Astrocyte of the spinal cord (primary cell): ENCODE measurements at places on chromosomes 12 and 14.

DNA sequence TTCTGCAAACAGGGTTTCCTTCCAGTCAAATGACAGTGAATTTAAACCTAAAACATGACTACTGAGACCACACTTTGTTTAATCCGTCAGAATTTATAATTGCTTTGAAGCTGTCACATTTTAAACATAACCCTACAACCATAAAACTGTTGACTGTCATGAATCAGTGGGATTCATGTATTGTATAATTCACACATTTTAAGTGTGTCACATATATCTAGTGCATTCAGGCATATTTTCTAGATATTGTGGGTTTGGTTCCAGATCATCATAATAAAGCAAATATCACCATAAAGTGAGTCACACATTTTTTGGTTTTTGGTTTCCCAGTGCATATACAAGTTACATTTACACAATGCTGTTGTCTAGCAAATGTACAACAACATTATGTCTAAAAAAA lies 304.4 kb downstream of the TMEM132D start:
- DNase-seq = no peak

- DNase-seq = no peak
Observed at GRCh38 chr12:110581931-110582275, 1.2 kb downstream of the PPTC7 start.

- DNase-seq = no peak
Observed at GRCh38 chr12:123576611-123577010, 7.7 kb upstream of the TMED2 start.

GRCh38 chr12:124576061-124576650 lies 8.7 kb upstream of the NCOR2 start:
- no peak for DNase-seq

- DNase-seq = no peak
Observed at GRCh38 chr12:10374624-10375018, 15.2 kb downstream of the KLRK1 start.

DNA sequence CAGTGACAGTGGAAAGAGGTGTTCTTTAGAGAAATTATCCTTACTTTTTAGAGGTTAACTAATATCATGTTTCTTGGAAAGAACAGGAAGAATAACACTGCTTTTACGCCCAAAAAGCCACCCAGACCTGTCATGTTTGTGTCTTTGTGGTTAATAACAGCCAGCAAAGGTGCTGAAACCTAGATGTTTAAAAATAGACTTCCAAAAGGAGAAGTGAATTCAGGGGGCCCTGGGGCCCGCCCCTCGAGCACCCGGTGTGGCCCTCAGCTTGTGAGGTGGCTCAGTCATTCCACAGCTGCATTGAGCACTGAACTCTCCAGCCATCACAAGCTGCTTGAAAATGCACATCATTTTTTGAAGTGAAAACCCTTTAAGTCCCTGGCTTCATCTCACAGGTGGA lies 20.8 kb upstream of the AMN start:
- no peak for DNase-seq

DNA sequence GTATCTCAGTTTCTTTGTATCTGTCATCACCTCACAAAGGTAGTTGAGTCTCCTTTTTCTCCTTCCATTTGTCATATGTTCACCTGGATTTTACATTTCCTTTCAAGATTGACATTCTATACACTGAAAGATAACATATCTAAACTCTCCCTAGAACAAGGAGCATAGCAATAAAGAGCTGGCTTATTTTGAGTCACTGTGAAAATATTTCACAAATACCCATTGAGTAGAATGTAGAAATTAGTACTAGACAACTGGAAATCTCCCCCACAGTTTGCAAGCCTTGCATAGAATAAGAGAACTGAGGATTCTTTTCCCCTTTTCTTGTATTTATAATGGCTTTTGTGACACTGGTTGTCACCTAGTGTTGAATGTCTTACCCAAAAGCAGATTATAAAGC lies 111.2 kb downstream of the KICS2 start:
- no peak for DNase-seq

DNA sequence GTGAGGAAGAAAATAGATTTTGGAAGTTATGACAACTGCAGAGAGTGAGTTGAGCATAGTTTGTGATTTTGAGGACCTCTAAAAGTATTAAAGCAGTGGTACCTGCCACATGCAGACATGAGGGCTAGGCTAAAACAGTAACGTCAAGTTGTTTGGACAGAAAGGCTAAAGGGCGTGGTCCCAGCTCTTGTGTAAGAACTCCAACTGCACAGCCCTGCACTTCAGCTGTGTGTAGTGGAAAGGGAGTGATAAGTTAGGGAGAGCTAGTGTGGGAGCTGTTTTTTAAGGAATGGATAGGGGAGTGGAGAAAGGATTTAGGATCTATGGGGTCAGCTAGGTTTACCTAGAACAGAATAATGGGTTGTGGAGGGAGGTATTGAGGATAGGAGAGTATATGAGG lies 39.5 kb downstream of the TESPA1 start:
- DNase-seq = no peak

DNA sequence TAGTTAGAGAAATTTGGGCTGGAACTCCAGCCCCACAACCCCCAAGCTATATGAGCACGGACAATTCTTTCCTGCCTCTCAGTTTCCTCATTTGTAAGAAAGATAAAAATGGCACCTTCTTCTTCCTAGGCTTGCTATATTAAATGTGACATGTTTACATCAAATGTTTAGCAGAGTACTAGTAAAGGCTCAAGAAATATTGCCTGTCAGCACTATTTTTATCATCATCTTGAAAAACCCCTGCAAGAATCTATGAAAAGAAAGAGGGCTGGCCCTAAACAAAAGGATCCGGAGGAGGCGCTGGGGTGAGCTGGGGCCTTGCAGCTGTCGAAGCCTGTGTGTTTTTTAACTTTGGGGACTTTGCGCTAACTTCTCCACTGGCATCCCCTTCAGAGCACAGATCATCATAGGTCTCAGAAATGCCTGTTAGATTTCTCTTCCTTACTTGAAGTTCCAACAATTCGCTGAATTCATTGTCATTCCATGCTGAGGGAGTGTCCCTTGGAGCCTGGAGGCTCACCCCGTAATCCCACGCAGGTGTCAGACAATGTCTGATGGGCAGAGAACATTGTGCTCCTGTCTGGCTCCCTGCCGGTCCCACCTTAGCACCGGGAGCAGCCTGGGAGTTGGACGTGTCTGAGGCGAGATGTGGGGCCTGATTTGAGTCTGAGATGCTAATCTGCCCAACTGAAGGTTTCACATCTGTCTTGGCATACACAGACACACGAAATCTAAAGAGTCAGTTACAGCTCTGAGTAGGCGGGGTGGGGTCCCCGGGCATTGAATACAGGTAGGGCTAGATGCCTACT lies 206.8 kb downstream of the NUAK1 start:
- no peak for DNase-seq

DNA sequence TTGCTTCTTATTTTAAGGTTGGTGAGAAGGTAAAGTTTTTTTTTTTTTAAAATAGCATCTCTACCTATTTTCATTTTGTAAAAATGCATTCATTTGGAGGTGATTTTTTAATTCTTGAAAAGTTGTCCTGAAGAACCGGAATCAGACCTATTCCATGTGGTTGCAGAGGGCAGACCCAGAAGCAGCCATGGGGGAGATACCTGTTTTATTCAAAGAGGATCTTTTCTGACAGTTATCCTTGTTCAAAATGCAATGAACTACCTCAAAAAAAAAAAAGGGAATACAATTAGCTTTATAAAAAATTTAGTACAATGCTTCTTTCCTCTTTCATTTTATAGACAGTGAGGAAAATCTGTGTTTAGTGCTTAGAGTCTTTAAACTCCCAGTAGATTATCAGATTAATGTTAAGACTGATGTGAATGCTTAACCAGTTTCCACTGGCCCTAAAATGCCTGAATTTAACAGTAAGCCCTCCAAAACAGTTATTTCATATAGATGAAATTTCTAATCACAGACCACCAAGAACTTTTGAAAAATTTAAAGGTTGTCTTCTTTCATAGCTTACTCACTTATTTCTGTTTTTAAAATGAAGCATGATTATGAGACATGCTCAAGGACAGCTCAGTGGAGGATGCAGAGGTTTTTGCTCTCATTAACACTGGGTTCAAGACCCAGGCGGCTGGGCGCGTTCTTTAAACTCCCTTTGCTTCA lies 8.6 kb upstream of the NEMF start:
- DNase-seq = no peak

GRCh38 chr14:37924622-37925021 lies 283.1 kb upstream of the SSTR1 start:
- DNase-seq = no peak

DNA sequence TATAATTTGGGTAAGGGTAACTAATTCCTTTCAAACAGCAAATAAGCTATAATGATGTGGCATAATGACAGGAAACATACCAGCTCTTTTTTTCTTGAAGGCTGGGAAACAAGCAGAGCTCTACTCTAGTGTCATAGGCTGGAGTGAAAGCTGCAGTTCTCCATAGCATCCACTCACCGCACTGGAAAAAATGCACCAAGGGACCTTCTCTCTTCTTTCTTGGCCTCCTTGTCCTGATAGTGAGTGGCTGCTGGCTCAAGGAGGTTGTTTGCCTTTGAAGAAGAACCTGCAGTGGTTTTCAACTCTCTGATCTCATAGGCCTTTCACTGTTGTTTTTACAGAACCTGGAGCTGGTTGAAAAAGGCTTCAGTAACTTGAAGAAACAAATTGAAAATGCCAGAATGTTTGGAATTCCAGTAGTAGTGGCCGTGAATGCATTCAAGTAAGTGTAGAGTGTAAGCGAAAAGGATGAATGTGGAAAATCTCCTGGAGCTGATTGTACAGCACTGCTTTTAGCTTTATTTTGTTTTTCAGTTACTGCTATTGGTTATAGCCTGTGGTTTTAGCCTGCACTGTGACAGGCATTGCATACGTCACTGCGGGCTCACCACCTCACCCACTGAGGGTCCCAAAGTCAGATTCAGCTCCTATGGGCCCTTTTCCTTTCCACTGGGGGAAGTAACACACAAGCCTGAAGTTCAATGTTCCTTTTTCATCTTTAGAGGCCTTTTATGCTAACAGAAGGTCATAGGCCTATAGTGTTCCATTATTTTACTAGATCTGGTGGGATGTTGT lies 17.2 kb upstream of the AKAP5 start:
- peak; percentile 29 for DNase-seq

GRCh38 chr12:131313635-131314034 lies 359.9 kb downstream of the ADGRD1 start:
- no peak for DNase-seq

- peak; percentile 26 for DNase-seq
Observed at GRCh38 chr12:25771041-25771440, 187.4 kb upstream of the RASSF8 start.

DNA sequence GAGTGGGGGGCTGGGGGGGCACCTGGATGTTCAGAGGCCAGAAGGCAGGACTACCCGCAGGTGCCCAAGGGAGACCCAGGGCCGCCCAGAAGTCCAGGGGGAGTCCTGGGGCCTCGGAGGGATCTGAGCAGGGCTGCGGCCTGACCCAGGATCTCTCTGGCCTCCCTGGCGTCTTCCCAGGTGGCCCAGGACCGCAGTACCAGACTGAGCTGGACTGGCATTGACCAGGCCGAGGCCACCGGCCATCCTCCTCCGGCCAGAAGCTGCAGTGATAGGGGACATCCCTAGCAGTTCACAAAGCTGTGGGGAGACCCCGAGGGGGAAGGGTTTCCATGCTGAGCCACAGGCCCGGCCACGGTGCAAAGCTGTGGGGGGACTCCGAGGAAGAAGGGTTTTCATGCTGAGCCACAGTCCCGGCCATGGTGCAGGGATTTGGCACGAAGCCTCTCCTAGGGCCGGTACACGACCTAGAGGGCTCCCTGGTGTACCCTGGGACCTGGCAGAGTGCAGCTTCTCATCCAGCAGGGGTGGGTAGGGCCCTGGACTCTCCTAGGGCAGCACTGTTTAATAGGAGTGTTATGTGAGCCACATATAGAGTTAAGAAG lies 24.4 kb downstream of the FBRSL1 start:
- DNase-seq = no peak

GRCh38 chr14:34275078-34275477 lies 187.0 kb downstream of the SPTSSA start:
- no peak for DNase-seq

DNA sequence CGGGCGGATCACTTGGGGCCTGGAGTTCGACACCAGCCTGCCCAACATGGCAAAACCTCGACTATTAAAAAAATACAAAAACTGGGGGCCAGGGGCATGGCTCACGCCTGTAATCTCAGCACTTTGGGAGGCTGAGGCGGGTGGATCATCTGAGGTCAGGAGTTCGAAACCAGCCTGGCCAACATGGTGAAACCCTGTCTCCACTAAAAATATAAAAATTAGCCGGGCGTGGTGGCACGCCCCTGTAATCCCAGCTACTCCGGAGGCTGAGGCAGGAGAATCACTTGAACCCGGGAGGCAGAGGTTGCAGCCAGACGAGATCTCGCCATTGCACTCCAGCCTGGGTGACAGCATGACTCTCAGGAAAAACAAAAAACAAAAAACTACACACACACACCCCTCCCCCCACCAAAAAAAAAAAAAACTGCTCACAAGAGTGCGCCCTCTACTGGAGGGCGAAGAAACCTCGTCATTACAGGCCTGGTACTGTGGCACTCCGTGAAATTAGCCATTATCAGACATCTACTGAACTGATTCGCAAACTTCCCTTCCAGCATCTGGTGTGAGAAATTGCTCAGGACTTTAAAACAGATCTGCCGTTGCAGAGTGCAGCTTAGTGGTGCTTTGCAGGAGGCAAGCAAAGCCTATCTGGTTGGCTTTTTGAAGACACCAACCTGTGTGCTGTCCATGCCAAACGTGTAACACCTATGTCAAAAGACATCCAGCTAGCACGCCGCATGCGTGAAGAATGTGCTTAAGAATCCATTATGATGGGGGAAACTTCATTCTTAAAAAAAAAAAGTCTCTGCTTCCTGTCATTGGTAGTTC lies 7.7 kb downstream of the PPP1R3E start:
- DNase-seq = peak; percentile 50

DNA sequence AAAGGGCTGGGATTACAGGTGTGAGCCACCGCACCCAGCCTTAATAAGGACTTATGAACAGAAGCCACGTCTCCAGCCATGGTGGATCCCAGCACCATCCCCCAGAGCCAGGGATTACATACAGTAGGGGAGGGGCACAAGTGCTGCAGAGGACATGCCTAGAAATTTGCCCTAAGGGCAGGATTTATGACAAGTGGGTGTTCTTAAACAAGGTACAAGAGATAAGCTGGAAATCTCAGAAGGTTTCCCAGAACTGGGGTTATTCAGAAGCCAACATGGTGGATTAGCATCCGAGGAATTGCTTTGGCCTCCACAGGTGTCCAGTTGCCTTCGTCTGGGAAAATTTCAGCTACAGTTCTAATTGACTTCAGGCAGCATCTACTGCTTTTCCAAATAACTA lies 114.4 kb upstream of the EGLN3 start:
- DNase-seq = no peak

GRCh38 chr12:92094751-92095161 lies 50.9 kb downstream of the BTG1 start:
- DNase-seq = peak; percentile 45

DNA sequence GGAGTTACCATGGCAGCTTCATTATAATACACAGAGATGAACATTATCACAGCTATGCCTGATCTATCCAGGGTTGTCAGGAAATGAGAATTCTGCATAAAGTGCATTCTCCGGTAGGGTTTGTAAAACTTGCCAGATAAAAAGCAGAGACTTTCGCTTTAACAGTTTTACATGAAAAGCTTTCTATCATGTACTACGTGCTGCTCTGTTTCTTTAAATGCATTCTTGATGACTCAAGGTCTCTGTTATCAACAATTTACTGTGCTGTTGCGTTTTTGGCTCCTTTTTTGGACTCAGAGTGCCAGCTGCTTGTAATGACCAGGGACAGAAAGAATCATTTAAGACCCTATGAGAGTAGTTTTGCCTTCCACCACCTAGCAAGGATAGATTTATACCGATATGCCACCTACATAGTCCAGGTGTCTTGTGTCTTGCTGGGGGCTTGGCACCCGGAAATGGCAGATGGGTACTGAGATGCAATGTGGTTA lies 371.2 kb downstream of the BTG1 start:
- DNase-seq = peak; percentile 53
